ENCODE measurements at places on chromosomes 2 and 18.
A peak's percentile ranks its signal among the peaks of the same experiment; 100 is the strongest.

- no peak for DNase-seq
Observed at GRCh38 chr2:150097901-150098531, 389.5 kb downstream of the RND3 start.

- no peak for DNase-seq
Observed at GRCh38 chr2:207833251-207833751, 63.6 kb upstream of the FZD5 start.

DNA sequence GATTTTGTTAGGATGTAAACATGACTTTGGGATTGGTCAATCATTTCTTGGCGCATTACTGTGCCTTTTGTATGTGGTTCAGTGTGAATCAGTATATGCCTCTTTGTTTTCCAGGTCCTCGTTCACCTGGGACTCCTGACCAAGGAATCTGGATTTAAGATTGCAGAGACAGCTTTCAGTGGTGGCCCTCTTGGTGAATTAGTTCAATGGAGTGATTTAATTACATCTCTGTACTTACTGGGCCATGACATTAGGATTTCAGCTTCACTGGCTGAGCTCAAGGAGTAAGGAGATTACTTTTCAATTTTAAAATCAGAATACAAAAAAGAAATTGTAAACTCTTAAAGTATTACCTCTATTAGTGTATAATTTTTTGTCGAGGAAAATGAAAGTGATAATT, 87.6 kb downstream of the MGAT5 start:
- DNase-seq, result no peak

GRCh38 chr18:8601277-8602032, 7.8 kb upstream of the RAB12 start:
- DNase-seq, result no peak

DNA sequence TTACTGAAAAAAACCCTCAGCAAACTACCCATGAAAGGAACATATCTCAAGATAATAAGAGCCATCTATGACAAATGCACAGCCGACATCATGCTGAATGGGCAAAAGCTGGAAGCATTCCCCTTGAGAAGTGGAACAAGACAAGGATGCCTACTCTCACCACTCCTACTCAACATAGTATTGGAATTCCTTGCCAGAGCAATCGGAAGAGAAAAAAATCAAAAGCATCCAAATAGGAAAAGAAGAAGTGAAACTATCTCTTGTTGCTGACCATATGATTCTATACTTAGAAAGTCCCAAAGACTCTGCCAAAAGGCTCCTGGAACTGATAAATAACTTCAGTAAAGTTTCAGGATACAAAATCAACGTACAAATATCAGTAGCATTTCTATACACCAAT, 40.6 kb upstream of the MSTN start:
- no peak for DNase-seq

- DNase-seq, result no peak
Observed at GRCh38 chr2:88554189-88554588, 73.1 kb downstream of the EIF2AK3 start.

- no peak for DNase-seq
Observed at GRCh38 chr2:16851126-16851525, 185.5 kb upstream of the CYRIA start.

- DNase-seq, result no peak
Observed at GRCh38 chr2:204177251-204177976, 240.9 kb downstream of the ICOS start.

DNA sequence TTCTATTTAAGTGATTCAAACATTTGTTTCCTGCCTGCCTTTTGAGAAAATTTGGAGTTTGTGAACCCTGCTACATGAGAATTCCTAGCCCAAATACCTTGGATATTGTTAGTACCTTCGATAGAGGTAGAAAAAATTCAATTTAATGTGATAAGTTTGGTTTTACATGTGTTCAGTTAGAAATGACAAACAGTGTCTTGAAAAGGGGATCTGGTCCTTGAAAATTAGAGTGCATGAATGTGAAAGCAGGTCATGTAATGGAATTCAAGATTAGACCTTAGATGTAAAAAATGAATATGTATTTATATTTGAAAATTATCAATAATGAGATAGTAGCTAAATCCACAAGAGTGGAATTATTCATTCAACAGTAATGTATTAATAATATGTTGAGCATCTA, 70.5 kb downstream of the PIK3C3 start:
- DNase-seq, result no peak

- no peak for DNase-seq
Observed at GRCh38 chr18:63112706-63113105, 206.9 kb downstream of the BCL2 start.

GRCh38 chr18:2304378-2305175, 266.7 kb downstream of the METTL4 start:
- DNase-seq, result no peak

DNA sequence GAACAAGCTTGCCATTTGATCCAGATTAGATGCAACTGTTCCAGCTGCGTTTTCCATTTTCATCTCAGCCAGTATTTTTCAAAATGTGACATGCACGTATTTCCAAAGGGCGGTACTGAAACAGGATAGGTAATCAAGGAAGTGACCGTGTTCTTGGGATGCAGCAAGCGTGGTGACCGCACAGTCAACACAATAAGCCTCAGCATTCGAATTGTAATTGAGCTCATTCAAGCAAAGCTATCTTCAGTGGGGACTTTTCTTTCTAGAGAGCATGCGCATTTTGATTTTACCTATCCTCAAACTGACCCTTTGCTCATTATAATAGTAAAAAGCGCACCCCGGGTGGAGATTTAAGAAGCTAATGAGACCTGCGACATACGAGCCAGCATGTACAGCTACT, 3.4 kb upstream of the ALPP start:
- no peak for DNase-seq

DNA sequence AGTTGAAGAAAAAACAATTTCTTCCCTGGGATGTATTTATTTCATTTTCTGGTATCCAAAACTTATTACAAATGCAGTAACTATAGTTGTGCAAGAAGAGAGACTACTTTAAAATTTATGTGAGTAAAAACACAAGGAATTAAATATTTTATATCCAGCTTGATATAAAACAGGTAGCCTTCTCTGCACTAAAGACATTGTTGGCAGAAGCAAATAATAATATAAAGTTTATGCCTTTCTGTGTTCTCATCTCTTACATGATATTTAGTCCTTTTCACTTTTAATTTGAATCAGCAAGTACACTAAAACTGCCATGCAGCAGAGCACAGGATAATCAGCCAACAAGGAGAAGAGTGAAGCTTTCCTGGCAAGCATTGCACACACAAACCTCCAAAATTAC, 352.7 kb downstream of the ARL6IP6 start:
- DNase-seq, result no peak

GRCh38 chr2:246489-247144, 17.2 kb downstream of the SH3YL1 start:
- no peak for DNase-seq

GRCh38 chr18:69484699-69485396, 84.2 kb downstream of the DOK6 start:
- DNase-seq, result no peak

DNA sequence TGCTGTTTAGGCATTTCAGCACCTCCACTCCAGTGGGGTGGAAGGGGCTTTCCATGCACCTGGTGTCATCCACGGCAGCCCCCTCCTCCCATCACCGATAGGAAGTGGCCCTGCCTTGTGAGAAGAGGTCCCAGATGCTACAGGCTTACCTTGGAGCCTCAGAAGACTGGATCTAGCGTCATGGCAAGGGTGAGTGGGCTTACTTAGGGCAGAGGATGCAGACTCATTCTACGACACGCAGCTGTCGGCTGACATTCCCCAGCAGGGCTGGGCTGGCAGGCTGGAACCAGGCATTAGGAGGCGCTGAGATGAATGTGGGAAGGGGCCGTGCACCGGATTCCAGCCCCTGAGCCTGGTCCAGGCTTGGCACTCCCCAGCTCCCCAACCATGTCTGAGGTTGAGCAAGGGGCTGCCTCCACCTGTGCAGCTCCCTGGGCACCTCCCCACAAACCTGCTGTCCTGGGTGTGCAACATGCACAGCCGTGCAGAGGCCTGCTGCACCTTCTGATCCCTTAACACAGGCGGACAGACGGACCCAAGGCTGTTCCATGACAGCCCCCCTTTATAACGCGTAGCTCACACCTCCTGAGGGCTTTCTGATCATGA, 1.7 kb upstream of the PRLH start:
- no peak for DNase-seq

- no peak for DNase-seq
Observed at GRCh38 chr2:182650704-182651103, 65.4 kb upstream of the DNAJC10 start.

DNA sequence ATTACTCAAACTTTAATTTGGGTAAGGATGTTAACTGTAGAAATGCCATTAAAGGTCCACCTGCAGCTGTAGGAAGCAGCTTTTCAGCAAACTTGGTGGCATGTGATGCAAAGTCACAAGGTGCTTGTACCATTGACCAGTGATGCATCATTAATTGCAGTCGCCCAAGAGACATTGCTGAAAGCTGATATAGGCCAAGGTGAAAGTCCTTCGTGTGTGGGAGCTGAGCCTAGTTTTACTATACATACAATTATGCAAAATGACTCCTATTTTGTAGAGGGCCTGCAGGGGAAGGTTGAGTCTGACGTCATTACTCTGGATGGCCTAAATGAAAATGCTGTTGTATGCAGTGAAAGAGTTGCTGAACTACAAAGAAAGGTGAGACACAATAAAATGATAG, 40.5 kb downstream of the ALMS1 start:
- DNase-seq, result no peak

- no peak for DNase-seq
Observed at GRCh38 chr2:209424199-209424701, 403 bp downstream of the MAP2 start.

DNA sequence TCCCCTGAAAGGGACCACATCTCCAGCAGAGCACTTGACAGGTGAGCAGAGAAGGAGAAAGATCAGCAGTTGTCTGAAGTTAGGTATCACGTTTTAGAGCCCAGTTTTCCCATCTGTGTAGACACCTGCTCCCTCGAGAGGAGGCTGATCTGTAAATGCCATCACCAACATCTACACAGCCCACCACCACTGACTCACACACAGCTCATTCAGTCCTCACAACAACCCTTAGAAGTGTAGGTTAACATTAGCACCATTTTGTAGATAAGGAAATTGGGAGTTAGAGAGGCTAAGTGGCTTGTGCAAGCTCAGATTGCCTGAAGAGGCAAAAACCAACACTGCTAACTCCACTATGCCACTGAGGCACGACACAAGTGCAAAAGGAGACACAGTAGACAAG, 37.2 kb upstream of the STAT1 start:
- DNase-seq, result no peak

GRCh38 chr18:9334329-9334972, at the start of gene TWSG1:
TSS of gene TWSG1 (plus strand) at chr18:9334773. CDS start at chr18:9337230, 2,457 bp downstream.
- peak; percentile 90 for DNase-seq

DNA sequence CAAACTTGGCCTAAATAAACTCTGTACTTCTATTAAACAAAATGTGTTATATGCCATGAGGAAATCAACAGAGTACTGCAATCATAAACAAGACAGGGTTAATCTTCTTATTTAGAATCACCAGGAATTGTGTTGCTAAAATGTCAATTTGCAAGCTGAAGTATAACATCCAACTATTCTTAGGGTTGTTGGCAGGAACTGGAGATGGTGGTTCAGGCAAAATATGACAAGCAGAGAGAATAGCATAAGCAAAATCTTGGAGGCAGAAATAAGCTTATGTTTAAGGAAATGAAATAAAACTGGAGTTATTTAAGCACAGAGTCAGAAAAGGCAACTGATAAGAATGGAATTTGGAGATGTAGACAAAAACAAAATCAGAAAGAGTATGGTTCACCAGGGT, 463.8 kb upstream of the SLC8A1 start:
- DNase-seq, result no peak

GRCh38 chr2:152473151-152473857, 138.3 kb downstream of the FMNL2 start:
- DNase-seq, result no peak

GRCh38 chr2:130814931-130815680, 21.6 kb upstream of the ARHGEF4 start:
- no peak for DNase-seq

DNA sequence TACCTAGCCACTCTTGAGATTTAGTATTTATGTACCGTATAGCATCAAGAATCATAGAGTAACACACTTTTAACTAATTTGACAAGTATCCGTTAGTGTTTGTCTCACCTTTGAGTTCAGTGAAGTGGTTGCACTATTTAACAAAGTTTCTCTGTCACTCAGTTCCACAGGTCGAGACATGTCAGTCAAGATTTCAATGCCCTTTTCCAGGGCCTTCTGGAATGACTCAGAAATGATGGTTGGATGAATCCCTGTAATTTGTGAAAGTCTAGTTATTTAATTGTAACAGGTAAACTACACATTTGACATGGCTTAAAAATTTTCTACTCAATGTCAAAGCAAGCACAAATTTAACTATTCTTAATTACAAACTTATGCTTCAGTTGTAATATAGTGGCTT, 9.7 kb downstream of the CCT4 start:
- DNase-seq, result no peak

DNA sequence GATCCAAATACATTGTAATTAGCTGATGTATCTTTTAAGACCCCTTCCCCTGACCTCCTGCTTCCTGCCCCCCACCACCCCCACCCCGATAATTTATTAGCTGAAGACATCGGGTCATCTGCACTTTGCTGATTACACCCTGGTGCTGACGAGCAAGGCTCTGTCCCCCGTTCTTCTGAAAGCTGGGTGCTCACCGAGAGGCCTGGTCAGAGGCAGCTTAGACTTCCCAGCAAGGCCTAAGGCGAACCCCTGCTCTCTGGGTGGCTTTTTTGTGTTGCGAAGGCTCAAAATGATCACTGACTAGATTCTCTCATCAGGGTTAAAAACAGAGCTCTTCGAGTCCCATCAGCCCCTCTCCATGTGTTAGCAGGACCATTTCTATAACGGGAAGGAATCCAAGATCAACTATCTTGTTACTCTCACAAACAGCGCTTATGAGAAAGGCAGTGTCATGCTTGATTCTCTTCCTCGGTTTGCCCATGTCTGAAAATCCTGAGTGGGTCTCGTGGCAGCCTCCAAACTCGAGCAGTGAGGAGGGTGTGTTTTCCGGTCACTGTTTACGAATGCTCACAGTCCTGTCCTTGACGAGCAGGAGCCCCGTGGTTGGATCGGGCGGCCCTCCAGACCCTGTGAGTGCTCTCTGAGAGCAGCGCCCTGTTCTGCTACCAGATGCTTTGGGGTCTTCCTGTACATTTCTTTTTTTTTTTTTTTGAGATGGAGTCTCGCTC, 201.6 kb downstream of the HDAC4 start:
- no peak for DNase-seq

DNA sequence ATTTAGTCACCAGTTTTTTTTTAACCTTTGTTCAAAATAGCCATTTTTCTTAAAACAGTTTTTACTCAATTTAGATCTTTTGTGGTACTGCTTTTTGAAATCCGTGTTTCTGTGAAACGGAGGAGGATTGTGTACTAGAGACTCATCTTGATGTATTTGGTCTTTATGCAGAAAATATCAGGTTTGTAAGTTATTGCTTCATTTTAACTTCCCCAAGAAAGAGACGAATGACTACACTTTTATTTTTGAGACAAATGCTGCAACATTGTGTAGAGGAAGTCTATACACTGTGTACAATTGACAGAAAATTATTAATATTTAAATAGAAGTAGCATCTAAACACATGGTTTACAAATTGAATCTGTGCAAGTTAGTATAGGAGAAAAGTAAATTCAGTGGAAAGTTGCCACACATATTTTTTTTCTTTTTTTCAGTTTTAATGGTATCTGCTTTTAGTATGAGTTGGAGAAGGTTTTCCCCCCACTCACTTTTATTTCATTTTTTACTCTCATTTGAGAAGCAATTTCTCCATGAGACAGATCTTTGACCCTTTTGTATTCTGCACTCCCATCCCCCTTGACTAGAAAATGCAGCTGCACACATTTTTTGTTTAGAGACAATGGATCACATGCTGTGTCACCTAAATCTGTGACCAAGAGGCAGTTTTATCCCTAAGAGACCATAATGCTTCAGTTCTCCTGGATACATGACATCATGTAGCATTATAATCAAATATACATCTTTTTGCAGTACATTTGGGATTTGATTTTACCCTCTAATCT, 200.8 kb upstream of the STON1 start:
- DNase-seq, result no peak
